ENCODE measurements at places on chromosomes 13 and 19.

DNA sequence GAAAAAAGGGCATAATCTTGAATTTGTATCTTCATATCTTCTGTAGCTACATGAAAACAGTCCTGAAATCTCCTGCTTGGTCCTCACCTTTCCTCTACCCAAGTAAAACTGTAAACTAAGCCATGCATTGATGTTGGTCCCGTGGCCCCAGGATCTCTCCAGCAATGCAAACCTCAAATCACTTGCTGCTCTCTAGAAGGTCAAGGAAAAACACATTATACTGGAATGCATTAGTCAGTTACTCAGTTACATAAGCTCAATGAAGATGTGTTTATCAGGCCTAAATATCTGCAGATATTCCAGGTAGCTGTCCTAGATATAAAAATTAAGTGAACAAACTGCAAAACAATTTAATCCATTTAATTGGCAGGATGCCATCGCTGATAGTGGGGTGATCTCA, 261.8 kb downstream of the ABCC4 start:
- DNase-seq, result no peak

- DNase-seq, result no peak
Observed at GRCh38 chr19:11496391-11497163, 9.1 kb downstream of the ZNF653 start.

GRCh38 chr19:2251106-2252054, 2.3 kb downstream of the AMH start:
- no peak for DNase-seq

DNA sequence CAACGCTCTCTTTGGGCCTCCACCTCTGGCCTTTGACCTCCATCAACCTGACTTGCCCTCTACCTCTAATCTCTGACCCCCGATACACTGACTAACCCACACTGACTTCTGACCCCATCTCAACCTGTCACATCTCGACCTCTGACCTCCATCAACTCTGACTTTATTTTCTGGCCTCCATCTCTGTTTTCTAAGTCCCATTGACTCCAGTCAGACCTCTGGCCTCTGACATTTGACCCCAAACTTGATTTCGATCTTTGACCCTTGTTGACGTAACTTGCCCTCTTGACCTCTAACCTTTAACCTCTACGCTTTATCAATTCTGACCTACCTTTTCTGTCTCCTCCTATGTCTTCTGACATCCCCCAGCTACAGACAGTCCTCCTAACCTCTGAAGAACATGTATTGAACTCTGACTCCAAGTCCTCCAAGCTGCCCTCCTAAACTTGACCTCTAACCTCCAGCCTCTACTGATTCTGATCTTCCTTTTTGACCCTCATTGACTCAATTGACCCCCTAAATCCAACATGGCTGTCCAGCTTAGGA, 780 bp downstream of the ACP4 start:
- DNase-seq, result no peak

DNA sequence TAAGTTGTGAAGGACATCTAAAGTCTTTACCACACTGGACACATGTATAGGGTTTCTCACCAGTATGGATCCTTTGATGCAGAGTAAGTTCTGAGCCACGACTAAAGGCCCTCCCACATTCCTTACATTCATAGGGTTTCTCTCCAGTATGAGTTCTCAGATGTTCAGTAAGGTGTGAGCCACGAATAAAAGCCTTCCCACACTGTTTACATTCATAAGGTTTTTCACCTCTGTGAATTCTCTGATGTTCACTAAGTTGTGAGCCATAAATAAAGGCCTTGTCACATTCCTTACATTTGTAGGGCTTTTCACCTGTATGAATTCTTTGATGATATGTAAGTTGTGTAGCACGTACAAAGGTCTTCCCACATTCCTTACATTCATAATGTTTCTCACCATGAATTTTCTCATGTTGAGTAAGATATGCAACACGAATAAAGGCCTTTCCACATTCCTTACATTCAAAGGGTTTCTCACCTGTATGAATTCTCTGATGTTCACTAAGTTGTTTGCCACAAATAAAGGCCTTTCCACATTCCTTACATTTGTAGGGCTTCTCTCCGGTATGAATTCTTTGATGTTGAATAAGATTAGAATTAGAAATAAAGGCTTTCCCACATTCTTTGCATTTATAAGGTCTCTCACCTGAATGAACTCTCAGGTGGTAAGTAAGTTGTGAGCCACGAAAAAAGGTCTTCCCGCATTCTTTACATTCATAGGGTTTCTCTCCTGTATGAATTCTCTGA, 29.8 kb downstream of the ZNF571 start:
- no peak for DNase-seq

- no peak for DNase-seq
Observed at GRCh38 chr19:3398900-3399278, 32.5 kb downstream of the NFIC start.
